Daoy (cell line): ENCODE measurements at places on chromosomes 5 and 9. TPM values are rescaled to one million over a fixed set of nuclear protein-coding genes. Genes with fewer than 3 reads are reported as not detected.
A peak's percentile ranks its signal among the peaks of the same experiment; 100 is the strongest.

- DNase-seq = no peak
Observed at GRCh38 chr9:107648153-107648715, 158.7 kb upstream of the KLF4 start.

DNA sequence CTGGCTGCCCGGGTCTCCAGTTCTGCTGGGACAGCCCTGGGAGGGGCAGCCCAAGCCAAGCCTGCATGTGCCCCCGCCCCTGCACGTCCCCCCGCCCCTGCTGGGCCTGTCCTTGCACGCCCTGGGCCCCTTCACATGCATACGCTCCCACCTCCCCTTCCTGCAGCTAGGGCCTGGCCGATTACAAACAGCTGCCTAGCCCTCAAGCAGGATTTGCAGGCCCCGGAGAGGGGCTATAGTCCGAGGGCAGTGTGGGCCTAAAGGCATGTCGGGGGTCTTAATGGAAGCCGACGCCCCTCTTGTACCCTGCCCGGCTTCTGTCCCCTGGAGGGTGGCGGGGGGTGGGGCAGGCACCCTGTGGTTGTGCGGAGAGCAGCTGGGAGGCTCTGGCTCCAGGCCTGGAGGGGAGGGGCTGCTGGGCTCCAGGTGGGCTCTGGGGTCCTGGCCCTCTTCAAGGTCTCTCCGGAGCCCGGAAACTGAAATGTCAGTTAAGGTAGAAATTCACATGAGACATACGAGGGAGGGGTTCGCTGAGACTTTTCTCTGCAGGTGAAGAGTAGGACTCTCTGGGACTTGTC is 16.9 kb downstream of the COL5A1 start:
- DNase-seq = no peak

- no peak for DNase-seq
Observed at GRCh38 chr5:172760959-172761358, 10.0 kb downstream of the DUSP1 start.

GRCh38 chr5:36423578-36424307 is 122.0 kb upstream of the RANBP3L start:
- DNase-seq = no peak

DNA sequence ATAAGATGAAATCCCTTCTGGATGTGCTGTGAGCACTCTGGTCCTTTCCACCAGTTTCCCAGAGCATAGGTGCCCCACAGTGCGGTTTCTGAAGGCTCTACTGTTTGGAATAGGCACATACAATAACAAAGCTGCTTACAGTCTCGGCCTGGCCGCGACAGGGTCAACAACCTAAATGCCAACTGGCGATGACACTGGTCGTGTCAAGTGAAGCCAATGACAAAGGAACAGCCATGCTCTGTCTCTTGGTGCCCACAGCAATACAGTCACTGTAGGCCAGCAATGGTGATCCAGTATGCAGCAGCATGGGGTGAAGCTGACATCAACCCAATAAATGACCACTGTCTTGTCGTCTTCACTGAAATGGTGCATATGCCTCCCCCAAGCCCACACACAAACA is 47.8 kb upstream of the EQTN start:
- no peak for DNase-seq

DNA sequence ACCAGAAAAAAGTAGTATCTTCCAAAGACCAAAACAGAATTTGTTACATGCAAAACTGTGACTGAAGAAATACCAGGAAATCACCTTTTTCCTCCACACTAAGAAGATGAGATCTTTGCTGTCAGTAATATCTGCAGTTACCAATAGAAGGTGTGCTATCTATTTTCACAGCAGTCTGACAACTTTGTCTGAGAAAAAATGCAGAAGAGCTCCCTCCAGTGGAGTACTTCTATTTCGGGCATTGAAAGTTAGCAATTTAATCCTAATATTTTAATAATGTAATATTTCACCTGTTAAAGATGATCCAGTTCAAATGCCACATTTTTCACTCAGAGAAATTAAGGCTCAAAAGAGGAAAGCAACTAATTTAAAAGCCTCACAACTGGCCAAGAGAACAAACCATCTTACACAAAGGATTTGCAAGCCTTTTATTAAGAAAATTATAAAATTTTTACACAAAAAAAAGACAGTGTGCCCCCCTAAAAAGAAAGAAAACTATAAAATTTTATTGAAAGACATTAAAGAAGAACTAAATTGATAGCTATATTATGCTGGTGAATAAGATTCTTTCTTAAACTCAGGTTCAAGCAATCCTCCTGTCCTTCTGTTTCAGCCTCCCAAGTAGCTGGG is 50.6 kb downstream of the DEPDC1B start:
- DNase-seq = no peak

- peak; percentile 24 for DNase-seq
Observed at GRCh38 chr5:173670130-173670651, 53.7 kb upstream of the BOD1 start.

MYORG gene
- total RNA-seq = 0.36 and 0.86 TPM in 2 replicates

ANKRD18B gene
- 4.2 and 16.5 TPM in 2 replicates for total RNA-seq

CDO1 gene
- total RNA-seq = 10.7 and 15.9 TPM in 2 replicates

PCDHA10 gene
- total RNA-seq = 0.68 and 3.3 TPM in 2 replicates
